ENCODE measurements at places on chromosomes 16 and 17.

- DNase-seq: peak; percentile 6
Observed at GRCh38 chr17:69609473-69610305, 195.2 kb downstream of the MAP2K6 start.

- DNase-seq: no peak
Observed at GRCh38 chr17:42920106-42920900, 19.7 kb downstream of the G6PC1 start.

- no peak for DNase-seq
Observed at GRCh38 chr16:77838597-77839255, 50.4 kb downstream of the VAT1L start.

DNA sequence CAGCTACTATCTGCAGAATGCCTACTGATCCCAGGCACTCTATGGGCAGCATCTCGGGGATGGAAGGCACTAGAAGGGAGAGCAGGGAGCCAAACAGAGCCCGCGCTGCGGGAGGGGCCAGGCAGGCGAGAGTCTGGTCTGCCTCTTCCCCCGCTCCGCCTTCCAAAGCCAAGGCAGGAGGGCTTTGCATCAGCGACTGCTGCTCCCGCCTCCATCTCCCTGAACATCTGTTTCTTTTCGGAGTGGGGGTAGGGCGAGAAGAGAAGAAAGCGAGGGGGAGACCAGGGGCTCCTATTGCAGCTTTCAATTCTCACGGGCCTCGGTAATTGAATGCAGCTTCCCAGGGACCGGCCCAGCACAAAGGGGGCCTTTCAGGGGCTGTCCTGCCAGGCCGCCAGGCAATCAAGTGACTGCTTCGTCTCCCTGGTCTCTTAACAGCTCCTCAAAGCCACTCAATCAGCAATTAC lies 31.4 kb upstream of the CDC42EP4 start:
- DNase-seq: peak; percentile 83

GRCh38 chr17:10226930-10227695 lies 28.7 kb upstream of the GAS7 start:
- DNase-seq: no peak

DNA sequence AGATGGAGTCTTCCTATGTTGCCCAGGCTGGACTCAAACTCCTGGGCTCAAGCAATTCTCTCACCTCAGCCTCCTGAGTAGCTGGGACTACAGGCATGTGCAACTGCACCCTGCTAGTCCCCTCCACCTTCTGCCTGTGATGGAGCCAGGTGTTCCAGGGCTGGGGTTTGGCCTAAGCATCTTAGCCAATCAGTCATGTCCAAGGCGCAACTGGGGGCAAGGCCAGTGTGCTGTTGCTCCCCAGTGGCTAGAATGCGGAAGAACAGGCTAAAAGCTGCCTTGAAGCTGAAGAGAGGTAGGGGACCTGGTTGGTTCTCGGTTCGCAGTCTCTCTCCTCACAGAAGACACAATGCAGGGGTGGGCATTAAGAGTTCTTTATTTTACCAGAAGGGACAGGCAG lies 18.6 kb downstream of the FLOT2 start:
- DNase-seq: no peak

DNA sequence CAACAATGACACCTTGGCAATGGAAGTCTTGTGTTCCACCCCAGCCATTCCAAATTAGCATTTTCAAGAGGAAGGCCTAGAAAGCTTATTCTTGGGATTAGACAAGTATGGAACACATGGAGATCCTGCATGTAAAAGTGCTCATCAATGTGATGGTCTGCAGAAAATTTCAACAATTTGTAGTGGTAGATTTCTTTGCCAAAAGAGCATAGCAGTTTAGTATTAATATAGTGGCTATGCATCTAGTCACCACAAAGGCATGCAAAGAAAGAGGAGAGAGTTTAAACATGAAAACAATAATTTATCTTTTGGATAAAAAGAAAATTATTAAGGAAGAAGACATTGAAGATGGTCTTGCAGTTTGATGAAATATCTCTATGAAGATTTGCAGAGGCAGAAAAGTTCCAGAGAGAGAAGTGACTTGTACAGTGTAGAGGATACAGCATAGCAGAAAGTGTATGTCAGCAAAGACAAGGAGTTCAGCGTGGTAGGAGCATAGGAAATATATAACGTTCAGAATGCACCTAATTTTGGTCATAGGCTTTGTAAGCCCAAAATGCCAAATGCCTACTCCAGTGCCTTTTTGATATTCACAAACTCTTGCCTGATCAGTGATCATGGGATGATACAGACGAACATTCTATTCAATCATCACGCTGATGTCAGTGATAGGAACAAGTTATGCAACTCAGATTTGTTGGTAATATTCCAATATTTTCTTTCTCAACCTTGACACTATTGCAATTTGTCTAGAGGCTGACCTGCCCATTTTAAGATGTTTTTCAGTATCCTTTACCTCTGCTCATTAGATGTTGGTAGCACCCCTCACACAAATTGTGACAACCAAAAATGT lies 727.9 kb upstream of the SOX9 start:
- no peak for DNase-seq

DNA sequence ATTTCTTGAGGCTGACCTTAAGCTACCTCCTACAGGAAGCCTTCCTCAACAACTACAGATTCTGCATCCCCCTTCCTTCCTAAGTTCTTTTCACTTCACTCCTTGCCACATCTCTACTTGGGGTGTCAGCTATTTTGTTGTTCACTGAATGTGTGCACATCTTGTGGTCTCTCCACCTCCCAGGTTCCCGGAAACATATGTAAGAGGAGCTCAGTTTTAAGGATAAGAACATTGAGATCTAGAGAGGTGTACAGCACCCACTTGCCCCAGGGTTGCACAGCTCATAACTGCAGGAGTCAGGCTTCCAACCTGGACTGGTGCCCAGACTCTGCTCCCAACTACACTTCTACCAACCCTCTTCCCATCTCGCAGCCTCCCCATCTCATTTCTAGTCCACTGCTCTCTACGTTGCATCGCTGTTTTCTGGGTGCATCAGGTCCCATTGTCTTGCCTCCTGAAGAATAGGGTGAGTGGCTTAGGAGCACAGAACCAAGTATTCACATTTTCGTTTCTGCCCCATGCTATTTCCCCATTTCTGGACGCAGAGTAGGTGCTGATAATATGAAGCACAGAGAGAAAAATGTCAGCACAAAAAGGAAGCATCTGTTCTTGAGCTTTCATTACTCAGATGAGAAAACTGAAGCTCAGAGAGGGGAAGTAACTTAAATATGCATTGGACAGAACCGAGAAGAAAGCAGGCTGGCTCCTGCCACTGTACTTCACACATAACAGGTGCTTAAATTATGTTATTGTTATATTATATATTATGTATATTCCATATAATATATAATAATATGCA lies 292.0 kb upstream of the CCL2 start:
- DNase-seq: no peak

DNA sequence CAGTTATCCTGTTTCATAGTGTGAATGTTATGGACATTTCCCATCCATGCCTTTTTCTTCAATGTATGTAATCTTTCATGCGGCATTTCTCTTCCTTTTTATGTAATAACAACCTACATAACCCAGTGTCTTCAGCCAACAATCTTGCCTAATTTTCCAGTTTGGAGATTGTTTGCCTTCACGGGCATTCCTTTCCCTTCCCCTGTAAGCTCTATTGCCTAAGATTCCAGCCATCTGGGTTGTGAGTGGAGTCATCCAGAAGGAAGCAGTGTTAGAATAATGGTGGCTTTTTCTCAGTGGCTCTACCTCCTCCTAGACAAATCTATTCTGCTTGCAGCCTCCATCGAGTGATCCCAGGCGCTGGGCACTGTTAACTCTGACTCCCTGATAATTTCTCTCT lies 22.3 kb downstream of the SYCE1L start:
- no peak for DNase-seq

DNA sequence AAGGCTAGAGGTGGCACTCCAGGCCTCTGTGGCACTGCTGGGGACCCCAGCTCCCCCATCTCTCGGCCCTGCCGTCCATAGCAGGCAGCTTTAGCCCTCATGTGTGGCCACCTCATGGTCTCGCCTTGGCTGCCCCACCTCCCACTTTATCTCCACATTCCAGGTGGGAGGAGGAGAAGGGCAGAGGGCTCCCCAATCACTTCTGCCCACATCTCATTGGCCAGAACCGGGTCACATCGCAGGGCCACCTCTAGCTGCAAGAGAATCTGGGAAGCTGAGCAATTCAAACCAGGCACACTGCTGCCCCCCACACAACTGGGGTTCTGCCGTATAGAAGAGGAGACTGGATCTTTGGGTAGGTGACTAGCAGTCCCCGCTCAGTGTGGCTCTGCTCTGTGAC lies 1.6 kb downstream of the DRC7 start:
- no peak for DNase-seq

- DNase-seq: no peak
Observed at GRCh38 chr17:29791336-29792080, 138.5 kb downstream of the SSH2 start.

DNA sequence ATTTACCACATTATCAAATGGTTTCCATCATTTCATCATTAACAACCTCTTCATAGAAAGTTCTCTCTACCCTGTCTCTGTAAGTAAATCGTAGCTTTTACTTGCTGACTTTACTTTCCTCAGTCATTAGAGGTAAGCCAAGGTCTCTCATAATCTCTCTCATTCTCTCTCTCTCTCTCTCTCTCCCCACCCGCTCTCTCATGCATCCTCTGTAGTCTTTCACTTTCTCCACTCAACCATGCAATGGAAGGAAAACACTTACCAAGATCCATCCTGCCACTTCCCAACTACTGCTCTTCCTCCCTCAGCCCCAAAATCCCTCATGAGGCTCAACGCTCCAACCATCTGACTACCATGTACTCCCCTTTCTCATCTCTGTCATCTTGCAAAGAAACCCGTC lies 6.1 kb downstream of the CEP112 start:
- no peak for DNase-seq

- DNase-seq: no peak
Observed at GRCh38 chr16:86019446-86020047, 120.6 kb downstream of the IRF8 start.

GRCh38 chr16:5442986-5443385 lies 345.4 kb upstream of the EEF2KMT start:
- DNase-seq: no peak
